ENCODE measurements at places on chromosomes 2 and 18.

- DNase-seq, result peak; percentile 6
These were observed 257.0 kb upstream of the GYPC start for GRCh38 chr2:126399001-126399400.

- no peak for DNase-seq
These were observed 14.0 kb downstream of the HOXD1 start for GRCh38 chr2:176202491-176202890.

GRCh38 chr2:136164280-136164776, 46.4 kb upstream of the CXCR4 start:
- no peak for DNase-seq

- DNase-seq, result peak; percentile 77
These were observed 2.4 kb upstream of the FOSL2 start for GRCh38 chr2:28390241-28390745.

- DNase-seq, result no peak
These were observed 185.5 kb downstream of the HDAC4 start for GRCh38 chr2:239215136-239215925.

- DNase-seq, result no peak
These were observed 80.8 kb upstream of the CERS6 start for GRCh38 chr2:168375195-168375798.

DNA sequence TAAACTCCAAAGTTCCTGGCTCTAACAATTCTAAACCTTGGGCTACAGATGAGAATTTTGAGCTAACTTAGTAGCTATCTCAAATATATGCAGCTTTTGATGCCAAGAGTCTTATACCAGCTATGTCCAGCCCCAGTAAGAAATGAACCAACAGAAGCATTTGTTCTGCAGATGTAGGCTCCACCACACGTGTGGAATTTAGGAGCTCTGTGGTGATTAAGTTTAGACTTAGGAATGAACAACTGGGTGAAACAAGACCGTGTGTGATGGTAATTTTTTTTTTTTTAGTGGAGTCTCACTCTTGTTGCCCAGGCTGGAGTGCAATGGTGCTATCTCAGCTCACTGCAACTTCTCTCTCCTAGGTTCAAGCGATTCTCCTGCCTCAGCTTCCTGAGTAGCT, 179.7 kb downstream of the ANKRD30B start:
- DNase-seq, result no peak

GRCh38 chr2:219475697-219476651, 22.7 kb upstream of the GMPPA start:
- DNase-seq, result peak; percentile 35

GRCh38 chr2:42169874-42170521, 845 bp downstream of the EML4 start:
- no peak for DNase-seq

DNA sequence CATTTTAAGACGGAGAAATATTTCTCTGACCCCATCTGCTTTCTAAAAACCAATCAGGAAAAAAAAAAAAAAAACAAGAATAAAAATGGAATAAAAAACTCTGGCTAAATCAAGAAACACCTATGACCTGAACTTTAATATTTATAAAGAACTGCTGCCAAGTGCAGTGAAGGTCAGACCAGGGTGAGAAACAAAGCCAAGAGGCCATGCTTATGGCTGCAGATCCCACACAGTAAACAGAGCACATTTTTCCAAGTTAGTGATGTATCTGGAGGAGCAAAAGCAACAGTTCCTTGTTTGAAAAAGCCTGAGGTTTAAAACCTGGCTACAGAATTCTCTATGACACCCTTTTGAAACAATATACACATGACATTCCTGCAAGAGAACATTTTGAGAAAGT, 242.3 kb downstream of the SRBD1 start:
- no peak for DNase-seq

DNA sequence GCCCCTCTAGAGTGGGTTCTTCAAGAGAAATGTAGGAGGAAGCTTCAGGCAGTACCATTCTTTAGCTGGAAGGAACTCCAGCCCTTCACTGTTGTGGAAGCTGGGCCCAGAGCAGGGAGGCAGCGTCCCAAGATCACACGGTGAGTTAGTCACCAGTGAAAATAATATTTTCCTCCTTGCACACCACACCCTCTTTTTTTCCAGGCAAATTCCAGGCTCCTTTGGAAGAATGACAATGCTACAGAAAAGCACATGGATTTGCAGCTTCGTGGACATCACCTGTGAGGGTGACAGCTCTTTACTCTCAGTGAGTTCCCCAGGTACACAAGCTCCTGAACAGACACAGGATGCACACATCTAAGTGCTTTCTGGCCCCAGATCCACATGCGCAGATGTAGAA, 157.1 kb downstream of the COL6A3 start:
- DNase-seq, result no peak

GRCh38 chr2:231479455-231479854, 15.2 kb upstream of the NCL start:
- DNase-seq, result no peak

DNA sequence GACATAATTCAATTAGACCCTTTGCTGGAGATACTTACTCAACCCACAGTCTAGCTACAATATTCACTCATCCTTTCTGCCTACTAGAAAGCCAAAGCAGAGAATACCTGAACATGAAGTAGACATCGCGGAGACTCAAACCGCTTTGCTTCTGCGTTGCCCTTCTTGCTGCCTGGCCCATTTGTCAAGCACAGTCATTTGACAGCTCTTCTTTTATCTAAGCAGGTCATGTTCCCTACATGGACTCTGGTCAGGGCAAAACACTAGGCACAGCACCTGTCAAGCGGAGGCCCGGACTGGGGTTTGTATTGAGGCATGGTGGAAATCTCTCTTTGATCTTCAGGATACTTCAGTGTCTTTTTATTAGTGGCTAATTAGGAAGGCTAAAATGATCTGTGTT, 89.7 kb downstream of the FARSB start:
- DNase-seq, result no peak

GRCh38 chr18:23380001-23380550, 73.0 kb upstream of the RIOK3 start:
- DNase-seq, result no peak

- no peak for DNase-seq
These were observed 21.3 kb upstream of the COPS8 start for GRCh38 chr2:237064203-237065070.

GRCh38 chr18:7158216-7158615, 40.6 kb upstream of the LAMA1 start:
- no peak for DNase-seq

DNA sequence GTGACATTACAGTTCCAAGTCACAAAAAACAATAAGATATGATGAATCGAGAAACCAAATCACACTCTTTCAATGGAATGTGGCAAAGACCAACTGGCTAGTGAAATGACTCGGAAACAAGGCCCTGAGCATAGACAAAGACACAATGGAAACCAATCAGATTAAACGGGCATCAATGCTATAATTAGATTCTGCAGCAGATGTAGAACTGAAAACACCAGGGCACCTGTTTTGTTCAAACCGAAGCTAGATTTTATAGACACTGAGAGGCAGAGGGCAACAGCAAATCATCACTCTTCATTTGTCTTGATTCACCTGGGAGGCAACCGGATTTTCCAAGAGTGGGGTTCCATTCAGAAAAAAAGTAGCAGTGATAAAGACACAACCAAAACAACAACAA, 92.8 kb upstream of the BARD1 start:
- DNase-seq, result no peak

GRCh38 chr2:37105150-37105549, 20.8 kb downstream of the GPATCH11 start:
- DNase-seq, result no peak

- no peak for DNase-seq
These were observed 62.0 kb upstream of the SGPP2 start for GRCh38 chr2:222362336-222362735.

DNA sequence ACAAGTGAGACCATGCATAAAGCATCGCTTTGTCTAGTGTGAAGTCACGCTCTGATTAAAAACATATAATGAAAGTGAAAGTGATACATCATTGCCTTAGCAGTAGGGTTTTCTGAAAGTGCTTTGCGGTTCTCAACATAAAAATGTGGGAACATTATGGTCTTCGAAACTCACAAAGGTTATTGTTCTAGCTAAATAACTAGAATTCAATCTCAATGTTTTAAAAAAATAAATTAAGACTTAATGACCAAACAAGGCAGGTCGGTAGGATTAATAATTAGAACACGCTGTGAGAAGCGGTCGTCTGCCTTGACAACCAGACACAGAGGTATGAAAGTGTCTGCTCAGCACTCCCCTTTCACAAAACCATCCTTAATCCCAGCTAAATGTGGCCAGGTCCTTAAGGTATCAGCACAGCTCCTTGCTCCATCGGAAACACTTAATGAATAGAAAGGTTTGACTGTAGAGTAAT, 42.2 kb downstream of the KLHL14 start:
- no peak for DNase-seq

GRCh38 chr2:172342611-172343010, 84.8 kb upstream of the ITGA6 start:
- no peak for DNase-seq

GRCh38 chr2:229244975-229245374, 26.1 kb downstream of the PID1 start:
- no peak for DNase-seq

- no peak for DNase-seq
These were observed 175.7 kb upstream of the HAAO start for GRCh38 chr2:42967959-42968674.

DNA sequence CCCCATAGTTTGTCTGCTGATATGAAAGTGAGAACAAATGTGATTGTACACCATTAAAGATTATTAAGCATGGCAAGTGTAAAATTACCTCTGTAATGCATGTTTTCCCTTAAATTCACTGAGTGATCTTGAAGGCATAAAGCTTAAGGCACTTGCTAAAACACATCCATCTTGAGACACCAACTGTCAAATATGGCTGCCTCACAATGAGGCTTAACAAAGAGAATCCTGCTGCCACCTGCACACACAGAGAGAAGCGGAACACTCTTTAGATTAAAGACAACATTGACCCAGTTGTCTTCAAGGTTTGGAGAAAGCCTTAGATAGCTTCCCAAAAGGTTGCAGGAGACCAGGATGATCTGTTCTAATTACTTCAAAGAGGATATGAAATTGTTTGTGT, 803.6 kb upstream of the GYPC start:
- DNase-seq, result no peak

GRCh38 chr2:212708355-212708754, 169.8 kb upstream of the ERBB4 start:
- no peak for DNase-seq

GRCh38 chr18:61749031-61749430, 143.8 kb downstream of the RNF152 start:
- no peak for DNase-seq

GRCh38 chr2:11967946-11968465, 221.6 kb downstream of the LPIN1 start:
- DNase-seq, result no peak

GRCh38 chr2:32812316-32812715, 134.4 kb upstream of the LTBP1 start:
- no peak for DNase-seq

GRCh38 chr18:10194592-10194991, 259.8 kb upstream of the APCDD1 start:
- DNase-seq, result no peak

- DNase-seq, result no peak
These were observed 148.5 kb upstream of the DLX2 start for GRCh38 chr2:172251231-172251630.

GRCh38 chr18:48620071-48620470, 81.2 kb downstream of the CTIF start:
- no peak for DNase-seq

GRCh38 chr2:197071790-197072436, 145.4 kb upstream of the PGAP1 start:
- no peak for DNase-seq

DNA sequence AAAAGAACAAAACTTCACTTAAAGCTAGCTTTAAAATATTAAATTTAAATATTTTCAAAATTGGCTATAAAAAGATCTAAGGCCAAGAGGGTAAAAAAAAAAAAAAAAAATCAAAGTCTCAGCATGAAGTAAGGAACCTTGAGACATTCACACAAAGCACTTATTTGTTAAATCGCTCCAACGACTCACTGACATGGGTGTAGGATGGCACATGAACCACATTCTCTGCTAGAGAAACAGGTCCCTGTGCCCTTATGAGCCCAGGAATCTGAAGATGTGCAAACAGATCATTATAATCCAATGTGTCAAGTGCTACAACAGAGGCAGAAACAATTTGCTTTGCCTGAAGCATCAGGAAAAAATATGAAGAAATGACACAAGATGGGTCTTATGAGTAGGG, 13.8 kb downstream of the LAPTM4A start:
- no peak for DNase-seq

GRCh38 chr18:306608-307255, 38.9 kb upstream of the THOC1 start:
- DNase-seq, result no peak

DNA sequence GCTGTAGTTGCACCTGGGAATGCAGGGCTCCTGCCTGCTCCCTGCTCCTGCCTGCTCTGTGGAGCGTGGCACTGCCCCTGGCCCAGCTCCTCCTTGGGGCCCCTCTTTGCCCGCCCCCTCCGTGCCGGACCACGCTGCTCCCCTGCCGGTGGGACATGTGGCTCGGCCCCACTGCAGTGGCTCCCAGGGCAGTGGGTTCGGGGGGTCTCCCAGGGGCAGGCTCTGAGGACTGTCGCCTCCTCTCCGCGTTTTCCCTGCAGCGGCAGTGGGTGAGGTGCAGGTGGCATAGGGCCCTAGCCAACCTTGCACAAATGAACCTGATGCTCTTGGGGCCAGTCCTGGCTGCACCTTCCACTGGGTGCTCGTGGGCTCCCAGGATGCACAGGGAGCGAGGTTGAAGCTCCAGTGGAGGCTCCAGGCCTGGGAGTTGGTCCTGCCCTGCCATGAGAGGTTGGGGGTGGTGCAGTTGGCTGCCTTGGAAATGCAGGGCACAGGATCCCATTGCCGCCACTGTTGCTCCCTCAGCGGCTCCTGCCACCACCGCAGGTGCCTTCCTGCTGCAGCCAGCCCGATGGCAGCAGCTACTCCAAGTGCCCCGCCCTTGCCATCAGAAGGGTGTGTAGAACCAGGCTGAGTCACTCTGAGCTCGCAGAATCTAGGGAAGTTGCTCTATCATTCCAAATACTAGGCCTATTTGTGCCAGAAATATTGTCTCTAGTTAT, 313.1 kb upstream of the SYT4 start:
- DNase-seq, result no peak

- no peak for DNase-seq
These were observed 283.1 kb downstream of the ZNF407 start for GRCh38 chr18:74880706-74881278.

Data from CD4-positive, alpha-beta T cell treated with Interleukin-6 at 100 ng/mL for 8 hours (primary cell).